Subcutaneous preadipocyte (primary cell): ENCODE measurements at places on chromosomes 16 and 17. TPM values are rescaled to one million over a fixed set of nuclear protein-coding genes. Genes with fewer than 3 reads are reported as not detected.

Gene CDRT15
- not detected in 2 replicates for total RNA-seq

Gene OR1E2
- total RNA-seq = not detected in 2 replicates

Gene C17orf50
- total RNA-seq = not detected in 2 replicates

Gene TAT
- not detected in 2 replicates for total RNA-seq

Gene MTMR4
- total RNA-seq = 40.1 and 64.3 TPM in 2 replicates
